Ammon's horn (tissue), 1 donor: ENCODE measurements at places on chromosomes 4 and X.

GRCh38 chr4:152047451-152047850 lies 286.6 kb upstream of the GATB start:
- DNase-seq, result no peak

GRCh38 chr4:183403486-183403885 lies 41.0 kb upstream of the CDKN2AIP start:
- no peak for DNase-seq

DNA sequence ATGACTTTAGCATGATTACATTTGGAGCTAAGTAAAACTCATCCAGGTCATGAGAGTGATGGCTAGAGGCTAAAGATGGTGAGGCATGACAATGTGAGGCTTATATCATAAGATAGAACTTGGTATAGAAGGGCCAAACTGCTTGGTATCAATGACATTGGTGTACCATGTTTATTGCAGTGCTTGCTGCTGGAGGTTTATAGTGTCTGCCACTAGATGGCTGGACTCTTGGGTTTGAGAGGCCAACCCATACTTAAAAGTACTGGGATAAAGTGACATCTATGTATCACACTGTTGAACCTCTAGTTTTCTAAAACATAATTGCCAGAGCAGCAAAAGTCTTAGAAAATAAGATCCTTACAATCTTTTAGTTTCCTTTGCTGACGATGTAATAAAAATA lies 83.0 kb upstream of the TACR3 start:
- DNase-seq, result no peak

DNA sequence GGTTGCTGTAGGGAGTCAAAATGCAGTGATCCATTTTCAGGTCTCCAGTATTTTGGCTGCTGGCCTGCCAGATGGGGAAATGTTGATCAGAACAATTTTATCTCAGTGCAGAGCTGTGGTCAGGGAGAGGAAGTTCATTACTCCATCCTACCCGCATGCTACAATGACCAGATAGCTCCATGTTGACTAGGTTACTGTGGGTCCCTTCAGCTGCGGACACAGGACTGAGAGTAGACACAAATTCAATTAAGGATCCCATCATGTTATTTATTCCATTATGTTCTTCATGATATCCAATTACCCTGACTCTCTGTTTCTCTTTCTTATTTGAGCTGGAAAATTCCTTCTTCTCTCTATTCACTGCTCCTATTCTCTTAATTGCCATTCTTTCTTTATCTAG lies 16.3 kb downstream of the SYNPO2 start:
- DNase-seq, result peak; percentile 32

DNA sequence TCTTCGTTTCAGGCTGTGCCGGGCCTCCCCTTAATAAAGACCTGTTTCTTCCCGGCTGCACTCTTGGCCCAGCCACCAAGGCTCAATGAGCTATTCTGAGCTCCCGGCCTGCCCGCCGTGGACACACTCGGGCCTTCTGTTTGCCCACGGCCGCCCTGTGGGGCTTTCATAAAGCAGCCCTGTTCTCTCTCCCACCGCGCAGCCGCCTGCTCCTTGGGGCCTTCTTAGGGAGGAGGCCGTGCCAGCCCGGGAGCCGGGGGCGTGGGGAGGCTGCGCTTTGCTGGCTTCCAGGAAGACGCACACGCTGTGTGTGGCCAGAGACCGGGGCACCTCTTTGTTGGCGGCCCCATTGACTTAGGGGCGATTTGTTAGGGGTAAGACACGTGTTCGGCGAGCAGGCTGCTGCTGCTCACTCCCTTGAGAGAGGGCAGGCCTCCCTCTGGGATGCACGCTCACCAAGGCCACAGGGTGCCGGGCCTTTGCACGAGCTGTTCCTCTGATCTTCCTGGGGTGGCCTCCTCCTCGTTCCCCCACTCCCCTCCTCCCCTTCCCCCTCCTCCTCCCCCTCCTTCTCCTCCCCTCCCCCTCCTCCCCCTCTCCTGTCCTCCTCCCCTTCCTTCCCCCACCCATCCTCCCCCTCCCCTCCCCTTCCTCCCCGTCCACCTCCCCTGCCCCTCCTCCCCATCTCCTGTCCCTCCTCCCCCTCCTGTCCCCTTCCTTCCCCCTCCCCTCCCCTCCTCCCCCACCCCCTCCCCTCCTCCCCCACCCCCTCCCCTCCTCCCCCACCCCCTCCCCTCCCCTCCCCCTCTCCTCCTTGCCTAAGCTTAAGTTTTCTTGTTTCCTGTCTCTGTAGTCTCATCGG lies 11.3 kb downstream of the BLOC1S4 start:
- peak; percentile 93 for DNase-seq

GRCh38 chrX:123172869-123173268 lies 11.2 kb upstream of the GRIA3 start:
- DNase-seq, result no peak

DNA sequence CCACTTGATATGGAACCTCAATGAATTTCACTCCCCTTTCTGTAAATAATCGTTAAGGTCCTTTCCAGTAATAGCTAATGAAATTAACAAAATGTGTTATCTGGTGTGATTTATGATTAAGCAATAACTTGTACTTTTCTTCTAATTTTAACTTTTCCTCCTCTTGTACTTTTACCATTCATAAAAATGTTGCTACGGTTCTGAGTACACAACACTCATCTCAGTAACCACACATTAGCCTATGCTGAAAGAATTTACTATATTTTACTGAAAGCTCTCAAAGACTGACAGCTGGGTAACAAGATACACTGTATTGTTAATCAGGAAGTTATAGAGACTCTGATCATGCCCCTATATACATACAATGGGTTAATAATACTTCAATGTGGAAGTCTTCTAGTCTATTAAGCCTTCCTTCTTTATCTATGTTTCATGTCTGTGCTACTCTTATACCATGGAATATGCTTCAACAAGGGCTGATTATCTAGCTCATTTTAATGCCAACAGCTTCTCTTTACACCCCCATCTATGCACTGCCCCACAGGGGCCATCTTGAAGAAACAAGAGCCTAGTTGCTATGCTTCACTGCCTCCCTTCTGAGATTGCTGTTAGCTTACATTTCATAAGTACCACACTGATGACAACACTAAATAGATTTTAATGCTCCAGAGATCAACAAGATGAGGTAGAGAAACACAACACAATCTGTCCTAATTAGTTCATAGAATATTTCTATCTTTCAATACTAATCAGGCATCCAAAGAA lies 39.1 kb downstream of the LAMP2 start:
- DNase-seq, result no peak

DNA sequence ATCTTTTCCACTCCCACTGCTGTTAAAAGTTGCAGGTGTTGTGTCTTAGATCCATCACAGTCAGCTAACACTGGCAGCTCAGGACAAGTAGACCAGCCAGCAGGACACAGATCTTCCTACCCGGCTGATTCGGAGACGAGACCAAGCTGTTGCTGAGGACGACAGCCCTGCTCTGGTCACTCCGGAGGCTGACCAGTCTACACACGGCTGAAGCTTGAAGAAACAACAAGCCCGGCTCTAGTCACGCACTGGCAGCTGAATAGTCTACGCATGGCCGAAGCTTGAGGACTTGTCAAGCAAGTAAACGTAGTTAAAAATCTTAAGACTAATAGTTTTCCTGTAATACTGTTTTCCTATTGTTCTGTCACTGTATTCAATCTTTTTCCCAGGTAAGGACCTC lies 1.8 kb downstream of the ACOX3 start:
- no peak for DNase-seq

DNA sequence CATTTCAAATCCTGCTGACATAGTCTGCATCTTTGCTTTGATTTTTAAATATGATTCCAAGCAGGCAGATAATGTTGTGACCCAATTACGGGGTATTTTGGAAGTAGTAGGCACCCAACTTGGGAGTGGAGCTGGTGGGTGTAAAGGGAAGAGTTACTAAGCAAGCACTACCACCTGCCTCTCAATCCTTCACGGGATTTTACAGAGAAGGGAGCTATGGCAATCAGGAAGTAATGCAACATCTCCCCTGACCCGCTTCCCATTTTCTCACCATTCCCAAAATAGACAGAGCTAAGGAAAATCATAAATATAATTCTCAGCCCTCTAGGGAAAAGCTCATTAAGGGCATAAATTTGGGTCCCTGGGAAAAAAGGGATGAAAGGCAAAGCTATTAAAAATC lies 9.2 kb downstream of the APBB2 start:
- DNase-seq, result no peak

- peak; percentile 73 for DNase-seq
Measured at GRCh38 chr4:109820563-109820962, 5.0 kb downstream of the GAR1 start.
